ENCODE measurements at places on chromosomes 7 and 10.

GRCh38 chr7:143147070-143147469, 15.2 kb downstream of the PIP start:
- no peak for DNase-seq

DNA sequence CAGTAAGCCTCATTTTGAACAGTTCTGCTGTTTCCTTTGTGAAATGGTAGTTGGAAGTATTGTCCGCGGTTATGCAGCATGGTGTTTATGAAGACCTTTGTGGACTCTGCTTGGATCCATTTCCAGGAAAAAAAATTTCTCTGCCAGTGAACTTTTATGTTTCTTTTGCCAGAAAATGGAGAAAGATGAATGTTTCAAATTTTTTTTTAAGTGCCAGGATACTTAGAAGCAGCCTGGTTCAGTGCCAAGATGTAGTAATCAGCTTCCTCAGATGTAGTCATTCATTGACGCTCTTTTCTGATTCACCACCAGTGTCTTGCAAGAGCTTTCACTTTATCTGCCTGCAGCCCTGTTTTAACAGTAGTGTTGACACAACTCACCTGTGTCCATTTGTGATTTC, 258.2 kb downstream of the SDK1 start:
- DNase-seq: no peak

- no peak for DNase-seq
These were observed 559.6 kb downstream of the GALNT17 start for GRCh38 chr7:71691538-71691937.

GRCh38 chr7:31340603-31341002, at the start of gene NEUROD6:
Gene NEUROD6, minus strand, starts transcription at chr7:31340726. Its CDS starts 1,458 bp downstream, at chr7:31339268.
- DNase-seq: no peak

GRCh38 chr7:41002741-41003610, 699.9 kb downstream of the INHBA start:
- DNase-seq: peak; percentile 23

GRCh38 chr10:113736576-113736975, 14.9 kb upstream of the PLEKHS1 start:
- DNase-seq: no peak

GRCh38 chr7:953547-954327, 743 bp downstream of the ADAP1 start:
- DNase-seq: no peak

DNA sequence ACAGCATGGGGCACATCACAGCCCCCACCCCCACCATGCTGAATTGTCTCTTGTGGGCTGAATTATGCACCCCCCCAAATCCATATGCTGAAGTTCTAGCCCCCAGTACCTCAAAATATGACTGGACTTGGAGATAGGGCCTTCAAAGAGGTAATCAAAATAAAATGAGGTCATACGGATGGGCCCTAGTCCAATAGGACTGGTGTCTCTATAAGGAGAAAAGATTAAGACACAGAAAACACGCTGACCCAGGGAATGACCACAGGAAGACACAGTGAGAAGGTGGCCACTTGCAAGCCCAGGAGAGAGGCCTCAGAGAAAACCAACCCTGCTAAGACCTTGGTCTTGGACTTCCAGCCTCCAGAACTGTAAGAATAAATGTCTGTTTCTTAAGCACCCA, 106.4 kb upstream of the ARID5B start:
- no peak for DNase-seq

DNA sequence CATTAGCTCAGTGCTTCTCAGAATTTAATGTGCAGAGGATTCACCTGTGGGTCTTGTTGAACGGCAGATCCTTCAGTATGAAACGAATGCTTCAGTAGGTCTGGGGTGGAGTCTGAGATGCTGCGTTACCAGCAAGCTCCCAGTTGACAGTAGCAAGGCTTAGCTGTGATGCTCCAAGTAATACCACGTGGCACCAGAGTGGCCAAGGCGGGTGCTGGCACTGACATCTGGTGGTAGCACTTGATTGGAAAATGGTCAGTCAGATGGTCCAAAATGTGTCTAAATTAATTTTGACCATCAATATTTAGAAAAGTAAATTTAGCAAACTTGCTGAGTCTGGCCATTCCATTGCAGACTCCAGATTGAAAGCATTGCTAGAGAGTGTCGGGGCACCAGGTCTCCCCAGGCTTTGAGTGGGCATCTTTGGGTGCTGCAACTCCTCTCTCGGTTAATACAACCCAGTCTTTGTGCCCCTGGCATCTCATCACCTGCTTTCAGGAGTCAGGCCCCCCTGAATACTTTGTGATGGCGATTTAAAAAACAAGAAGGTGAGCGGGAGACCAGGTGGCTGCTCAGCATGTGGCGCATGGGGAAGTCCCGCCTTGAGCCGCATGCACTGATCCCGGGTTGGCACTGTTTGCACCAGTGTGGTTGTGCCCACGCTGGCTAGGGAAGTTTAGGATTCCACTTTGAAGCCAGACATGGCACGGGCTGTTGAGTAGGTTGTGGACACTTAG, 130.1 kb downstream of the NT5C2 start:
- no peak for DNase-seq
